ENCODE measurements at places on chromosomes 12 and 14.

- DNase-seq, result no peak
Measured at GRCh38 chr14:67602076-67602475, 2.0 kb upstream of the PIGH start.

DNA sequence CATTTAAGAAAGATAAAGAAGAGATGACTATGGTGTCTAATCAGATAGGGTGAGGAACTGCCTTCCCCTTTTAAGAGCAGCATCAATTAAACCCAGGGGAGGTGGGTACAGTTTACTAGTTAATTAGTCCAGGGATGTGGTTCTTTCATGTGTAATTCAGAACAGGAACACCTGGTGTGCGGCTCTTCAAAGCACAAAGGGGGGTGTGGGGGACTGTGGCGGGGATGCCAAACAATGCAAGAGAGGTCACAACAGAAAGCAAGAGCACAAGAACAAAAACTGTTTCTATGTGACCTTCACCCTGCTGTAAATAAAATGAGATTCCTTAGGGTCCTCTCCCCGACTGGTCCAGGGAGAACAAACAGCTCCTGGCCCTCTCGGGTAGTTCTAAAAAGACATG lies 183.9 kb upstream of the SOX5 start:
- no peak for DNase-seq

DNA sequence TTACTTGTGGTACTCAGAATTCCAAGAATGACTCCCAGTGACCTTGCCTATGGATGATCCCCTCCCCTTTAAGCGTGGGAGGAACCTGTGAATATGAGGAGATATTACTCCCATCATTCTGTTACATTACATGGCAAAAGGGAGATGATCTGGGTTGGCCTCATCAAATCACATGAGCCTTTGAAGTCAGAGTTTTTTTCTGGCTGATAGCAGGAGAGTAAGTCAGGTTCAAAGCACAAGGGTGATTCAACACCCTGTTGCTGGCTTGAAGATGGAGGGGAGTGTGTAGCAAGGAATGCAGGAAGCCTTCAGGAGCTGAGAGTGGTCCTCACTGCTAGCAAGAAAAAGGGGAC lies 9.1 kb upstream of the MDM2 start:
- no peak for DNase-seq

GRCh38 chr14:100030452-100031153 lies 34.6 kb upstream of the EVL start:
- no peak for DNase-seq

GRCh38 chr12:51972422-51972812 lies 20.9 kb downstream of the ACVR1B start:
- no peak for DNase-seq

GRCh38 chr14:100865682-100866591 lies 37.6 kb downstream of the RTL1 start:
- no peak for DNase-seq

GRCh38 chr12:11767798-11768197 lies 118.3 kb downstream of the ETV6 start:
- DNase-seq, result no peak

DNA sequence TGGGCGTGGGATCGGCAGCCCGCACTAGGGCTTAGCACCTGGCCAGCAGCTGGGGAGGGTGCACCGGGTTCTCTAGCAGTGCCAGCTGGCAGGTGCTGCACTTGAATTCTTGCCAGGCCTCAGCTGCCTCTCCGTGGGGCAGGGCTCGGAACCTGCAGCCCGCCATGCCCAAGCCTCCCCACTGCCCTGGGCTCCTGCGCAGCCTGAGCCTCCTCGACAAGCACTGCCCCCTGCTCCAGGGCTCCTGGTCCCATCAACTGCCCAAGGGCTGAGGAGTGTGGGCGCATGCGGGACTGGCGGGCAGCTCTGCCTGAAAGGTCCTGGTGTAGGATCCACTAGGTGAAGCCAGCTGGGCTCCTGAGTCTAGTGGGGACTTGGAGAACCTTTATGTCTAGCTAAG lies 30.6 kb upstream of the SDR39U1 start:
- DNase-seq, result no peak

GRCh38 chr12:11885261-11886038 lies 185.3 kb upstream of the BCL2L14 start:
- DNase-seq, result no peak

- DNase-seq, result no peak
Measured at GRCh38 chr12:130157998-130158753, 4.1 kb upstream of the FZD10 start.

DNA sequence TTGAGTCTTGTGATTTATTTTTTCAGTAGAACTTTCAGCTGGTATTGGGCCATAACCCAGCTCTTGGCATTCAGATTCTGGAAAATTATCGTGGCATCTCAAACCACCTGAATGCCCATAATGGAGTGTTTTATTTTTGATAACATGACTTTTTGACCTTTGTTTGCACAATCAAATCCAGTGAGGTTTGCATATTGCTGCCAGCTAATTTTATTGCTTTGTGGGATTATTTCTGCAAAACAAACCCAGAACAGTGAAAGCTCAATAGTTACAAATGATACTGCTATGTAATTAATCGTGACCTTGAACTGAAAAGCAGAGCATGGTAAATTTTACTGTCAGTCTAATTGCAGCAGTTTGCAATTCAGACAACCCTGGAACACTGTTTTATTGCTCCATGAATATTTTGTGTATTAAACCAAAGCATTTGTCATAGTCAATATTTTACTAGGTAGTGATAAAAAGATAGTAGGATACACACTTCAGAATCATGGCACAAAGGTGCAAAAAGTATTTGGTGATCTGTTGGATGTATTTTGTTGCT lies 255.2 kb upstream of the NAV3 start:
- no peak for DNase-seq

- DNase-seq, result no peak
Measured at GRCh38 chr12:54549774-54550451, 512 bp downstream of the PDE1B start.

DNA sequence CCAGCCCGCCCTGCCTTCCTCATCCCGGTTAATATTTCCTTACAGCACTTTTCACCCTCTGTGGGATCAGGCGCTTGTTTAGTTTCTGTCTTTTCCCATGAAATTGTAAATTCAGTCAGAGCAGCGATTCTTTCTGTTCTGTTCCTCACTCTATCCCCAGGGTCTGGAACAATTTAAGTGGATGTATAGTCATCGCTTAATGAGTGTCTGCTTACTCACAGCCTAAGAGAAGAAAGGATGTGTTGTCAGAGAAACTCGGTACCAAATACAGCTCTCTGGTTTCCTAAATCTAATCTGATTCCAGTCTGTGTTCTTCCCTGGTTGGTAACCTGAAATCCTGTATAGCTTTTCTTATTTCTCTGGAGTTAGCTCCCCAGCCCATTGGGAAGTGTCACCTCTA lies 44.9 kb downstream of the FOS start:
- no peak for DNase-seq

DNA sequence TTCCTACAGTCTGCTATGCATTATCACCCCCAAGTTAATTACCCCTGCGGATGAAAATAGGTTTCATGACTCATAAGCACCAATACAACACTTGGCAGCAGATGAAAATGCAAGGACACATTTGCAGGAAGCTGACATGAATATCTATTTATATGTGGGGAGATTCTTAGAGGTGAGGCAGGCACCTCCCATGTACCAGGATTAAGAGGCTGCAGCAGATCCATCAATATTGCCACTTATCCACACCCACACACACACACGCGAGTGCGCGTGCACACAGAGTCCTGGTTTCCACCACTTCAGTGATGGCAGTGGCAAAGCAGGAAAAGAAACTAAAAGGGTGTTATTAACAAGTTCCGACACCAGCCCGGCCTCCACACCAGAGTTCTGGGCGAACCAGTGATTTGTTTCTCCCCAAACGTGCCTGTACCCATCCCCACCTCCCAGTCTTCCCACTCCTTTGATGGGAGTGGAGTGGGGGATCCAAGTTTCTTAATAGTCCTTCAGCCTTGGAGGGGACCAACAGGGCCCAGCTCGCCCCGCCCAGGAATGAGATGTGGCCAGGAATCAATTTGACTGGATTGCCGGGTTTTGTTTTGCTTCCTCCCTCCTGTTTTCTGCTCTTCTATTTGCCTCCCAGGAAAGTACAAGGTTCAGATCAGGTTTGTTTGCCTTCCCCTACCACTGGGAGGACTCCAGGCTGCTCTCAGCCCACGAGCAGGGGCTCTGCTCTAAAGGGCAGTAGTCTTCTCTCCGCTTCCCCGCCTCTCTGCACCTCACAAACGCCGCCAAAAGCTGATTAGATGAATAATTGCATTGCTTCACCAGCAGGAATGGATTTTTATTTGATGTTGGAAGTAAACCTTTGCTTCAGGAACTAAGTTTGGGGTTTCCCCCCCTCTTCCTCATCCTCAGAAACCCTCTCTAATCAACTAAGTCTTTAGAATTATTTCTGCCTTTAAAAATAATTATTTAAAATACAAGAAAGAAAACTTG lies 5.2 kb downstream of the IRF2BPL start:
- DNase-seq, result no peak

GRCh38 chr14:94224040-94224439 lies 49.9 kb downstream of the PPP4R4 start:
- DNase-seq, result no peak

DNA sequence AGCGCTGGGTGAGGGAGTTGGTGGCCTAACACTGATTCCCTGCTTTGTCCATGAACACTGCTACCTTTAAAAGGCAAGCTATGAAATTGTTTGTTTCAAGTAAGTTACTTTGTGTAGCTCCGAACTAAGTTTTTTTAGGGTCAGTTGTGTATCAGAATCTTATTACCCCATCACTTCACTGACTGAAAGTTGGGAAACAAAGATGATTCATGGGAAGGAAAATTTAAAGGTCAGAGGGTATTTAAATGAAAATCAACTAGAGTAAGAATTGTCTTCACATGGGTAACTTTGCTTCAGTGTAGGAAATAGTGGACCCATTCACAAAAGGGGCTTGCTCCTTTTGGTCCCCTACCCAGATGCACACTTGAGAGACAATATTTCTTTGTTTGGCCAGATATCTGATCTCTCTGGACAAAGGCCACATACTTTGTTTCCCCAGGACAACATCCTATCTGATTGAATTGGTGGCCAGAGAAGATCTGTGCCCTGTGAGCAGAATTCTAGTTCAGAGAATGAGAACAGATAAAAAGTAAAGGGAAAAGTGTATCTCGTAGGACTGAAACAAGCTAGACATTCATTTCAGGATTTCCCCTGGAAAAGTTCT lies 53.5 kb downstream of the RAB35 start:
- DNase-seq, result no peak

GRCh38 chr12:132147423-132148367 lies 3.4 kb downstream of the NOC4L start:
- no peak for DNase-seq

DNA sequence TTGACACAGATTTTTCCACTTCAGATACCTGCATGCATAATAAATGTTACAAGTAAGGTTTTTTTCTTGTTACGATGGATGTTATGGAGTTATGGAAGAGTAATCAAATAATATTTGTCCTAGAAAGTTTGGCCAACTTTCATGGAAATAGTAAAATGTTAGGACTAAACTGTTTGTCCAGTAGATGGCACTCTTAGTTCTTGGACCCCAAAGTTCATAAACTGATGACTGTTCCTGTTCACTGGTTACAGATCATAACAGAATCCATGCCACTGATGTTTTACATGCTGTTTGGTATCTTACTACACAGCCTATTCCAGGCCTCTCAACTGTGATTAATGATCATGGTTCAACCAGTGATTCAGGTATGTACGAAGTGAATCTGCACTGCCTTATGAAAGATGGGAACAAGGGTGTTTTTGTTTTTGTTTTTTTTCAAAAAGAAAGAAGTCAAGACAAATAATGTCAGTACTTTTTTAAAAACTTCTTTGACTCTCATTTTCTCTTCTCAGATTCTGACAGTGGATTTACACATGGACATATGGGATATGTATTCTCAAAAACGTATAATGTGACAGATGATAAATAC lies 48.8 kb upstream of the SLCO1C1 start:
- DNase-seq, result no peak

DNA sequence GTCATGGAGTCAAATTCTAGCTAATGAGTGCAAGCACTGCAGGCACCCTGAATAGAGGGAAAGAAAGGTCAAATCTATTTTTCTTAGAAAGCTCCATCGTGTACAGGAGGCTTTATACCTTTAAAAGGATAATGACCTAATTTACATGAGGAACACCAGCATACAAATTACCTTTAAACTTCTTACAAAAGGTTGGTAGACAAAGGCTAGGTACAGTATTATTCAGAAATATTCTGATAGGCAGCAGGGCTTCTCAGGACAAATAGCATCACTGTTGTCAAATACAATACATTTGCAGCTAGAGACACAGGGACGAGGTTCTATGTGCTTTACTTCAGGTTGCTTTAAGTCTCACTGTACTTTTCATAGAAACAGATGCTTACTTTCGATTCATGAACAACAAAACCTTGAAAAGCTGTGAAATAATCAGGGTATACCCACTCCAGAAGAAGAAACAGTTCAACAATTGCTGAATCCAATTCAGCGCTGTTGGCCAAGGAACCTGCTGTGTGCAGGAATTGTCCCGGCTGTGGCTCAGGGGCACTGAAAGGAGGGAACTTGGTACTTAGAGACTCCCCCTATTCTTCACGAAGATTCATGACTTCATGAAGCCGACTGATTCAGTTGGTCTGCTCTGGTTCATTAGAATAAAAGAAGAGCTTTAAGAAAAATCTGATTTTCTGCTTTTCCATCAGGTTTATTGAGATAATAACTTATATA lies 252.9 kb downstream of the PRKD1 start:
- no peak for DNase-seq

DNA sequence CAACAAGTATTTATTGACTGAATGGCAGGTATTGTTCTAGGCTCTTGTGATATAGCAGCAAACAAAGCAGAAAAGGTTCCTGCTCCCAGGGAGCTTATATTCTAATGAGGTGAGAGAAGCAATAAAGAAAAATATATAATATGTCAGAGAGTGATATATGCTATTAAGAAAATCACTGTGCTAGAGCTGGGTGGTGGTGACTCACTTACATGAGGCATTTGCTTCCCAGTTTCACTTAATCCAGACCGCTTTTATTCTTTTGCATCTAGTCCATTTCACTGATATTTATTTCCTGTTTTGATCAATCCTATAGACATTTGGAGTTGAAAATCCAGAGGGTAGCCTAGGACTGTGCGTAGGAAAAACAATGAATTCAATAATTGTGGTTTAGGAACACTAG lies 17.5 kb downstream of the TRHDE start:
- DNase-seq, result no peak

GRCh38 chr14:69481815-69482568 lies 2.5 kb upstream of the PLEKHD1 start:
- no peak for DNase-seq

DNA sequence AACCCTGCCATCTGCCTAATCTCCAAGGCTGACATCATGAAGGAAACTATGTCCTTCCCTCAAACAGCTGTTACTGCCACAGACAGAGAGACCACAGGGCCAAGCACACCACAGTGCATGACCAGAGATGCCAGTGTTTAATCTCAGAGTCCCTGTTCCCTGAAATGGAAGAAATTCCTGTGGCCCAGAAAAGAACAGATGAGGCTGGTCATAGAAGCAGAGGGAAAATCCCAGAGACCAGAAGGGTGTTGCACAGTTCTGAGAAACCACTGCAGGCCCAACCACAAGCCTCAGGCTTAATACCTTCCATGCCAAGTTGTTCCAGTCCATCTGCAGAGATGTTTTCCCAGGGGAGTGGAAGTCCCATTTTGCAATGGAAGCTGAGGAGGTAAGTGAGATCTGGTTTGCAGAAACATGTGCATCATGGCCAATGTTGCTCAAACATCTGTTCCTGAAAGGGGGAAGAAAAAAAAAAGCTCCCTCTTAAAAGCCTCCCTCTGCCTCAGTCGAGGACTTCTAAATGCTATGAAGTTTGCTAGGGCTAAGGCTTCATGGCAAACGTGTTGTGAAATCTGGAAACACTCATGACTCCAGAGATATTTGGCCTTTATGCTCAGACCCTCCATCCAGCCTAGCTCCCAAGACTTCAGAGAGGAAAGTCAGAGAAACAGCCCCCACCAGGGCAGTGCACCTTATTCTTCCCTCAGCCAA lies 98.6 kb downstream of the SCARB1 start:
- DNase-seq, result no peak
